Non-pigmented ciliary epithelial cell (primary cell): ENCODE measurements at places on chromosomes 11 and 22.

DNA sequence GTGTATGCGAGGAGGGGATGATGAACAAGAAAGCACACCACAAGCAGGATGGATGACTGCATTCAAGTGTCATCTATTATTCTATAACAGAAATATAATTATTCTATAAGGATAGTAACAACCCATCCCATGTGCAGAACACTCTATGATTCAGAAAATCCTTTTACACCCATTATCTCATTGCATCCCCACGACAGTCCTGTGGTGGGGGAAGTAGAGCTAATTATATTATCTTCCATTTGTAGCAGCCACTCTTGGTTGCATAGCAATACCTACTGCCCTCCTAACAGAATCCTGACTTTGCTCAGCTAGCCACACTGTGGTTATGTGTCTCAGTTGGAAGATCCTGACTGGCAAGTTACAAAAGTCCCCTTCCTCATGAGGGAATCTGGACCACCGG, 406.5 kb upstream of the NARS2 start:
- DNase-seq: no peak

DNA sequence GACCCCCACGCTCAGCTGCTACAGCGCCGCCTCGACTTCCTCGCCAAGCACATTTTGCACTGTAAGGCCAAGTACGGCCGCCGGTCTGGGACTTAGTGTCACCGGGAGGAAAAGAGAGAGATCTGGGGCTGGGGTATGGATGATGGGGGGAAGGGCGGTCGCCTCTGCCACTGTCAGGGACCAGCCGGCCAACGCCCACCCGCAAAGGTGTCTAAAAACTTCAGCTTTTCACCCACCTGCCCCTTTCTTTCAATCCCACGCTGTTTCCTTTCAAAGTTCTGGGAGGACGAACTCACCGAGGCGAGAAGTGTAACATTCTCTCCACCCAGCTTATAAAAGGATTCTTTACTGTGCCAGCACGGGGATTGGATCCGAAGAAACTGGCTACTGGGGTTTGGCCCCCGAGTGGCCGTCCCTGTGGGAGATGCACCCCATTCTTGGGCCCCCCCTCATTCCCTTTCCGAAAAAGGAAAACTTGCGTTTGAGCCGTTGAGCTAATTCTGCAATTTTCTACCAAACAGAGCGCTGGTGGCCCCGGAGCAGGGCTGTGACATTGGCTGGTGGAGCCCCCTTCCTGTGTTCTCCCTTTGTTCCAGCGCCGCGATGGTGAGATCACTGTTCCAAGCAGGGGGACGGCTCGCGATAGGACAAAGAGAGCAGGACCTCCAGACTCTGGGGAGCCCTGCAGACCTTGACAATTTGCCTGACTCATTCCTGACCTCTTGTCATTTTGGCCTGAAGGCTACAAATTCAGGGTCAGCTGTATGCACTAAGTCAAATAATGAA, 1.8 kb downstream of the FJX1 start:
- DNase-seq: no peak

- DNase-seq: no peak
These were observed 7.5 kb upstream of the NAALADL1 start for GRCh38 chr11:65065851-65066250.

- DNase-seq: peak; percentile 65
These were observed 87.0 kb upstream of the THY1 start for GRCh38 chr11:119509969-119510401.

- no peak for DNase-seq
These were observed 85.4 kb downstream of the ATXN10 start for GRCh38 chr22:45757068-45757467.

DNA sequence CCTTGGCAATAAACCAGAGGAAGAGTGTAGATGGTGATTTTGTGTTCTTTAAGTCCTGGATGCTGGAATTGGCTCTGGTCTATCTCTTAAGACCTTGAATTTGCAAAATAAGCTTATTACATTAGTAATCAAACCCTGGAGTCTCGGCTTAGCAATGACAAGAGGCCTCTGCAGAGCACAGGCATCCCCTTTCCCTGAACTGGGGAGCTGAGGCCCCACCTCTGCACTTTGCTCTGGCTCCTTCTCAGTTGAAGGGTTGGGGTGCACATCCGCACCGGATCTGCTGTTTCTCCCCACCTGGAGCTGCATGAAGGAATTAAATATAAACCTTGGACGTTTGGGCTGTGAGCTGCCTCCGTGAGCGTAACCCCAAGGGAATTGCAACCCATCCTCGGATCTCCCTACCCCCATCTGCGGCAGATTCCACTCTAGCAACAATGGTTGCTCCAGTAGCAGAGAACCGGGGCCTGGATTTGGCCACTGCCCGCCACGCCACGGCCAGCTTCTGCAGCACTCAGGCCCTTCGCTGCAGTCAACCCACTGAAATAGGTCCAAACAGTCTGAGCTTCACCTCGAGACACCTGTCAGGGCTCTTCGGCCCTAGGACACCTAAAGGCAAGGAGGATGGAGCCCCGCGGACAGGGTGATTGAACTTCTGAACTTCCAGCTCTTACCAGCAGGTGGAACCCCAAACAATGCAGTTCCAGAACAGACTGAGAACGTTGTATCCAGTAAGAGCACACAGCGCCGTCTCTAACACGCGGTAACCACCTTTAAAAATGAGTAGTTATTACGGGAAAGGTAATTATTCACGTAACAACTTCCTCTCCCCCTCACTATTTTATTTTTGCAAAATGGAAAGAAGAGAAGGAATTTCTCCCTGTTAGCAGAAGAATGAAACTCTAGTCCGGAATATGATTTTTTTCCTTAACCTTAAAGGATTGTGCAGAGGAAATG, 54.8 kb upstream of the CAPRIN1 start:
- peak; percentile 19 for DNase-seq

DNA sequence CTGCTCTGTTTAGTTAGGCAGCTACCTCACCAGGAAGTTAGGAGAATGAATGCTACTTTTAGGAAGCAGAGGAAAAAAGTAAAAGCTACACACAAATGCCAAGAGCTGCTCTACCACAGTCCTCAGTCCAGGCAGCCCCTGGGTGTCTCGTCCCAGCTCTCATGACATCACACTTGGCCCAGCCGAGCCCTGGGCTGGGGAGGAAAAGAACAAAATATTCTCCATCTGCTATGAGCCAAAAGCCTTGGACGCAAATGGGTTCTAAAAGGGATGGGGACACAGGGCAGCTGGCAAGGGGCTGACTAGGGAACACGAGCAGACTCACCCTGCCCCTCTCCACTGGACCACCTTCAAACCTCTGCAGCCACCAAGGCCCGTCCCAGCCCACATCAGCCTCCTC, 26.1 kb downstream of the TMEM184B start:
- no peak for DNase-seq

- DNase-seq: no peak
These were observed 19.3 kb upstream of the TMEM191C start for GRCh38 chr22:21447694-21448402.

DNA sequence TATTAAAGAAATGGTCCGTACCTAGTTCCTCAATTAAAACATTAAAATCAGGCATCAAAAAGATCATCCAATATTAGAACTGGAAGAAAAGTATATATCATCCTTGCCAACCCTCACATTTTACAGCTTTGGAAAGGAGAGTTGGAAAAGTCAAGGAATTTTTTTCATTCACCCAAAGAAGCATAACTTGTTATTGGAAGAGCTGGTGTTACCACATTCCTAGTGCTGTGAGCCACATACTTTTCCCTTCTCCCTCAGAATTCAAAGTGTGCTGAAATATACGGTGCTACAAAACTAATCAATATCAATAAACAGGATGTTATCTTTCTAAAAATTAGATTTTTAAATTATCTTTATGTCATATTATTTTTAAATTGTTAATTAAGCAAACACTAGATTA, 202.1 kb upstream of the FAT3 start:
- no peak for DNase-seq

- DNase-seq: peak; percentile 19
These were observed 87.7 kb downstream of the TMPRSS5 start for GRCh38 chr11:113618360-113618759.

DNA sequence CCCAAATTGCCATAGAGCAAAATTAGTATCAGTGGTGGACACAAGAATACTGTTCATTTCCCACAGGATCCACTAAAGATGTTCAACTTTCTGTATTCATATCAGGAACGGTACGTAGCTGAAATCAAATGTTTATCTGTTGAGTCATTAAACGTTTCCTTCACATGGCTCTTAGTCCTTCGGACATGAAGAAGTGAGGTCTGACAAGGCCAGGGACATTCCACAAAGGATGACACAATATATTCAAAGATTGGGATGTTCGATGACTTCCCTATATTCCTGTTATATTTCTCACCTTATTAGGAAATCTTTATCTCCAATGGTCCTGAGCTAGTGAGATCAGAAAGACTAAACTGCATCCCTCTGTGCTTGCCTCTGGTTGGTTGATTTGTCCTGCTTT, 129.0 kb downstream of the ETS1 start:
- peak; percentile 83 for DNase-seq

DNA sequence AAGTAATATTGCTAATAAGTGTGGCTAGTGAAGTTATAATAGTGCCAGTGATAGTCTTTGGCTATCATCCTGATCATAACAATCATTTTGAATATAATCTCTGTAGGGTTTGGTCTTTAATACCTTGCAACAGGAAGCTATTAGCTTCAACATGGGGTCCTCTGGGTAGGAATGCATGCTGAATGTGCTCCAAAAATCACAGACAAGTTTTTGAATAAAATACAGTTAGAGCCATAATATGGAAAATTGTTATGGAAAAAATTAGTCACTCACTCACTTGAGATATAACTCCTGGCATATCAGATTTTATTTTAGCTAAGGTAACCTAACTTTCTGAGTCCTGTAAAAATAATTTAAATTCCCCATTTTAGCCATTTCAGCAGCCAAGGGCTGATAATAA, 95.4 kb upstream of the MTMR2 start:
- DNase-seq: no peak
